ENCODE measurements at places on chromosomes 11 and 22. TPM values are rescaled to one million over a fixed set of nuclear protein-coding genes. Genes with fewer than 3 reads are reported as not detected.

DNA sequence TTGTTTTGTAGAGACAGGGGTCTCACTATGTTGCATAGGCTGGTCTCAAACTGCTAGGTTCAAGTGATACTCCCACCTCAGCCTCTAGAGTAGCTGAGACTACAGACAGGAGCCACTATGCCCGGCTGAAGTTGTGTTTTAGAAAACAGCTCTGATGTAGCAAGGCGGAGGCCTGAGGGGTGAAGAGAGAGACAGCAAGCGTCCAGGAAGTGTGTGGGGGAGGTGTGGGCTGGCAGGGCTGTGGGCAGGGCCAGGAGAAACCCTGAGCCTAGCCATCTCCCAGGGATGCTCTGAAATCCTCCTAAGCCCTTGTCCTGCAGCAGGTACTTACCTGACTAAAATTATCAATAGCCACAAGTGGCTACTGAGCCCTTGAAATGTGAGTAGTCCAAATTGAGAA, 16.1 kb upstream of the RPS3 start:
- DNase-seq = no peak

DNA sequence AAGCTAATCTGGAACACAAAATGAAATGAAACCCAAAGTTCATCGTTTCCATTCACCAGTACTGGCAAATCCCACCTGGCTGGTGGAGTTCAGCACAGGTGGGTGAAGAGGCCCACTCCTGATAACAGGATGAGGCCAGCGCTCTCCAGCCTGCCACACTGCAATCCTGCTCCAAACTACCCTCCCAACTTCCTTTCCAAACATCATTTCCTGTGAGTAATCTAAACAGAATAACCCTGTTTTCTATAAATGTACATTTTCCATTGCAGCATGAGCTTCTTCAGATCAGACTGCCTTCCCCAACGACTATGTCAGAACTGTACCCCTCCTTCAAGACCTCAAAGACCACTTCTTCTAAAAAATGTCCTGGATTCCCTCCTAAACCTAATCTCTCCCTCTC, 15.9 kb upstream of the NFRKB start:
- DNase-seq = peak; percentile 22

GRCh38 chr22:27170491-27170890, 513.1 kb downstream of the MIAT start:
- no peak for DNase-seq

GRCh38 chr22:26161746-26162145, 7.5 kb upstream of the SEZ6L start:
- no peak for DNase-seq

- DNase-seq = peak; percentile 44
Measured at GRCh38 chr22:38824585-38824984, 19.2 kb downstream of the NPTXR start.

GRCh38 chr11:62217191-62217748, 8.8 kb downstream of the SCGB2A1 start:
- no peak for DNase-seq

- no peak for DNase-seq
Measured at GRCh38 chr11:75356613-75357012, 5.2 kb upstream of the ARRB1 start.

- no peak for DNase-seq
Measured at GRCh38 chr11:78615724-78616123, 41.1 kb upstream of the NARS2 start.

DNA sequence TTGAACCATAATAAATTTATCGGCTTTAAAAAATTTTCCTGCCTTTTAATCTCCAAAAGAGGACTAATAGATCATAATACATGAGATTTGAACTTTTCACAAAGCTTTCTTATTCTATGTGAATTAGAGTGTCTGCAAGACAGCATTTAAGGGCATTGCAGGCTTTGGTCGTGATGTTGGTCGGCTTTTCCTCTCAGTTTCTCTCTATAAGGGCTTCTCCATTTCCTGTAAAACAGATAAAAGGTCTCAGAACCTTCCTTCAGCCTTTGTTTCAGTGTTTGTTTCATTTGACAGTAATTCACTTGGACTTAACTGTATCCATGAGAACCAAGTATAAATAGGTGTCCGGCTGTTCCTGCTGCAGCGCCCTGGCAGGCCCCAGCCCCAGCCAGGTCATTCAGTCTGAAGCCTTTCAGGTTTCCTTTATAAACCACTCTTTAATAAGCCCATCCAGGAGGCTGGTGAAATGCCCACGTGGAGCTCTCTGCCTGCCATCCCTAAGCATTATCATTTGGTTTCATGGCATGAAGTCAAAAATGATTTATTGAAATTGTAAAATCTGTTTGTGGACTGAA, 37.2 kb upstream of the ADSL start:
- DNase-seq = no peak

- no peak for DNase-seq
Measured at GRCh38 chr11:8034604-8035190, 46.3 kb upstream of the TUB start.

DNA sequence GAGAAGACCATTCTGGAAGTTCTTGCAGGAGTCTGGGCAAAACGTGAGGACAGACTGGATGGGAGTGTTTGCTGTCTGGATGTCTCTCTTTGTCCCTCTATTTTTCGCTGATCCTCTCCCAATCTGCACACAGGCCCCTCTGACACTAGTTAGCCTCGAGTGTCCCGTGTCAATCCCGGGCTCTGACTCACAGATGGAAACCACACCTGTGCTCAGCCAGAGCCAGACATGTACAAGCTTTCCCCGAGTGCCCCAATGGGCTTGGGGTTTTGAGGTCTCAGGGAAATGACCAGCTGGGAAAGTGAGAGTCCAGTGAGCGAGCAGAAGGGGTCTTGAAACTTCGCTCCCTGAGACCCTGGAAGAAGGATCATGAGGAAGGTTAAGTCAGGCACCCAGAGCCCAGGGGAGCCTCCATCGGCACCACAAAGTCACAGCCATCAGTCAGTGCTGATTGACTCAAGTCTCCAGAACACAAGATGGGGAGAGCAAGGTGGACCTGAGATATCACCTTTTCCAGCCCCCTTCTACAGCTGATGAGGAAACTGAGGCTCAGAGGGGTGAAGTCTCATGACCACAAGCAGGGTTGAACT, 13.9 kb downstream of the APOL2 start:
- no peak for DNase-seq

DNA sequence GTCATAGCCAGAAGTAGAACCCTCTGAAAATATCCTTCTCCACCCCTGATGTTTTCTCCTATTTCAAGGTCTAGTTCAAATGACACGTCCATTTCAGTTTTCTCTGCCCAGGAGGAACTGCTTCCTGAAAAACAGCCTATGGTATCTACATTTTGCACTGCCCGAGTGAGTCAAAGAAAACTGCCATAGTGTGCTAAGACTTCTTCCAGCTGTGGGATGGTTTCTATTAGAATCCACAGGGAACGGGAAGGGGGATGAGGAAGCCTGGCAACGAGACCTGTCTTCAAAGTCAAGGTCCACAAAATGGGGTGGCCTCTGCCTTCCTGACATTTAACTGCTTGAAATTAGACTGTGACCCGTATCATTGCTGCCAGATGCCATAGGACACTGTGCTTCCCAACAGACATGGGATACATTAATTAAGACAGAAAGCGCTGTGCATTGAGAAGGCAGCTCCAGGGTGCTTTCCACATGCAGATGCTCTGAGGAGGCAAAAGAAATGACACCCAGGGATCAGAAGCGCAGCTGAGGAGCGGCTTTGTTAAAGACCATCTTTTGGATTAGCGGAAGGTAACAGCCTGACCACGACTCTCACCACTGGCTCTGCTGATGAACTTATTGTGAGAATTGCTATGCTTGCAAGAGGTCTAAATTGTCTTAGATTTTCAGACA, 39.4 kb upstream of the NUP50 start:
- DNase-seq = no peak

- DNase-seq = no peak
Measured at GRCh38 chr11:30505603-30506002, 80.5 kb downstream of the MPPED2 start.

GRCh38 chr11:16935518-16936302, 78.5 kb downstream of the PLEKHA7 start:
- peak; percentile 42 for DNase-seq

- no peak for DNase-seq
Measured at GRCh38 chr11:126133901-126134300, 71.2 kb upstream of the CDON start.

- no peak for DNase-seq
Measured at GRCh38 chr11:70580036-70580805, 181.9 kb downstream of the CTTN start.

Gene JAML
- total RNA-seq = not detected

Gene APOL5
- not detected for total RNA-seq

Gene APIP
- total RNA-seq = 27.8 TPM

Gene DNAJB7
- not detected for total RNA-seq

Gene ARHGAP8
- total RNA-seq = 15.0 TPM

Gene C11orf98
- 79.5 TPM for total RNA-seq

Gene TBX1
- total RNA-seq = 12.9 TPM

Gene MS4A12
- not detected for total RNA-seq

Data from bronchial epithelial cell (primary cell).